ENCODE measurements at places on chromosomes 7 and 10. TPM values are rescaled to one million over a fixed set of nuclear protein-coding genes. Genes with fewer than 3 reads are reported as not detected.

- no peak overlapping the region for H3K27ac ChIP-seq
- peaks cover 38% of the 10 kb centered on the region for H3K27me3 ChIP-seq
- H3K4me1 ChIP-seq: no peaks in the 10 kb centered on the region
- no peak for DNase-seq
- peaks cover 2% of the 10 kb centered on the region for H3K36me3 ChIP-seq
- H3K4me3 ChIP-seq: no peak overlapping the region
Measured at GRCh38 chr7:45295222-45295621, 137.6 kb downstream of the RAMP3 start.

DNA sequence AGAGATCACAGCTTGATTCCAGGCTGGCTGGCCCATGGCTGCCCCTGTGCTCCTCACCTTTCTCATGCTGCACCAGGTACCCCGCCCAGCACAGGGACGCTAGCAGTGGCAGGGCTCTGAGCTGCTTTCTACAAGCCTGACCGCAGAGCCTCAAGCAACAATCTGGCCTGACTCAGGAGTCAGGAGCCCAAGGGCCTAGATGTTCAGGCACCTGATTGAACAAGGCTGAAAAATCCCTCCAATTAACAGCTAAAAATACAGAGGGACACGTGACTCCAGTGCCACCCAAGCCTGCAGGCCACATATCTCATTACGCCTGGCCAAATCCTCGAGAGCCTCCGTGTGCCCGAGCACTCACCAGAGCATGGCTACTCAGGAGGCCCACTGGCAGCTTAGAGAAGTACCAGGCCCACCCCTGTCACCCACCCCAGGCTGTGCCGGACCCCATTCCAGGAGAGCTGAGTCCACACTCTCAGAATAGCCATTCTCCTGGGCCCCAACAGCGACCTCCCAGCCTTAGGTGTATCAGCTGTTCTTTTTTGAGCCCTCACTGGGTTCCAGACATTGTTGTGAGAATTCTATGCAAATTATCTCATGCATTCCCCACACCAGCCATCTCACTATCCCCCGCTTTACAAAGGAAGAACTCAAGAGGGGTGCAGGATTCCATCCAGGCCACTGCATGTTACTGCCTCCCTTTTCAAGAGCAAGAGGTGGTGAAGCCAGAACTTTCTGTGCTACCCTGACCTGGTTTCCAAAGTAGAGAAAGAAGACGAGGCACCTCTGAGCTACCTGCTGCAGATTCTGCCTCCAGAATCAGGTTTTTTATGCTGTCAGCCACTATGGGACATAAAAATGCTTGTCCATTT, 98.3 kb downstream of the COL13A1 start:
- no peaks in the 10 kb centered on the region for H3K4me1 ChIP-seq
- no peak for DNase-seq
- H3K27ac ChIP-seq: no peak overlapping the region
- H3K27me3 ChIP-seq: no peaks in the 10 kb centered on the region

DNA sequence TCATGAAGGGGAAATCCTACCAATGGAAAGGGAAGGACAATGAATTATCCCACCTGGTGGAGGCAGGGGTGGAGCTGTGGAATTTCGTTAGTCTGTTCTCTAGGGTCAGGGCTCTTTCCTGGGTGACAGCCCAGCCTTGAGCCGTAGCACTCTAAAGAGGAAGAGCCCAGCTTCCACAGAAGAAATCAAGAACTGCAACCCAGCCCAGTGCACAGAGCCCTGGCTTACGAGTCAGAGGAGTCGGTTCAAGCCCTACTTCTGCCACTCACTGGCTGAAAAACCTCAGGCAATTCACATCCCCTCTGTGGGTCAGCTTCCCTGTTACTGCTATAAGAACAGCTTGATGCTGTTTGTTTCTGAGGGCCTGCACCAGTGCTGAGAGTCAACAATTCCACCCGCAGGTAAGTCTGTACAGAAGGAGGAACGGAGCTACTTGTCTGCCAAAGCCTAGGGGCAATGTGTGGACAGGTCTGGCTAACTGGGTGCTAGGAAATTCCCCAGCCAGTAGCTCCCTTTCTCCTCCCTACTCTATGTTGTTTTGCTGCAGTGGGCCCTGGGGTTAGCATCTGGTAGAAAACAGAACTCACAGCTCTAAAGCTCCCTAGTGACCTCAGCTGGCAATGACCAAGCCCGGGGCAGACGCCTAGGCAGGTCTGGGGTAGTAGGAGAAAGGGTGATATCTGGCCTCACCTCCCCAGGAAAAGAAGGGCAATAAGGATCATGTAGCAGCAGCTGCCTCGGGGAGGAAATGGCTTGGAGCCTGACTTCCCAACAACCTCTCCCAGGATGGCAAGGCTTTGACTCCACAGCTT, 3.3 kb downstream of the AVPI1 start:
- H3K27me3 ChIP-seq: no peaks in the 10 kb centered on the region
- no peaks in the 10 kb centered on the region for H3K36me3 ChIP-seq
- H3K4me3 ChIP-seq: no peak overlapping the region

DNA sequence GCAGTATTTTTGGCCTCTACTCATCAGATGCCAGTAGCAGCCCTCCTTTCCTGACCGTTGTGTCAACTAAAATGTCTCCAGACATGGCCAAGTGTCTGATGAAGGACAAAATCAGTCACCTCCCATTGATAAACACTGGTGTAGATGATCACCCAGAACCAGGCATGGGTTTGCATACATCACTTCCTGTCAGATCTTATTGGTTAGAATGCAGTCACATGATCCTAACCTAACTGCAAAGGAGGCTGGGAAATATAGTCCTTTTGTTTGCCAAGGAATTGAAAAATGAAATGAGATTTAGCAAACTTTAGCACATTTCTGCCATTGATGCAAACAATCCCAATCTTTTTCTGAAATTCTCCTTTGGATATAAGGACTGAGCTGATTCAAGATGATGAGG, 141.4 kb downstream of the BUB3 start:
- no peak overlapping the region for H3K27ac ChIP-seq
- no peak overlapping the region for H3K4me3 ChIP-seq
- H3K36me3 ChIP-seq: no peaks in the 10 kb centered on the region
- no peak for DNase-seq
- no peaks in the 10 kb centered on the region for H3K27me3 ChIP-seq

DNA sequence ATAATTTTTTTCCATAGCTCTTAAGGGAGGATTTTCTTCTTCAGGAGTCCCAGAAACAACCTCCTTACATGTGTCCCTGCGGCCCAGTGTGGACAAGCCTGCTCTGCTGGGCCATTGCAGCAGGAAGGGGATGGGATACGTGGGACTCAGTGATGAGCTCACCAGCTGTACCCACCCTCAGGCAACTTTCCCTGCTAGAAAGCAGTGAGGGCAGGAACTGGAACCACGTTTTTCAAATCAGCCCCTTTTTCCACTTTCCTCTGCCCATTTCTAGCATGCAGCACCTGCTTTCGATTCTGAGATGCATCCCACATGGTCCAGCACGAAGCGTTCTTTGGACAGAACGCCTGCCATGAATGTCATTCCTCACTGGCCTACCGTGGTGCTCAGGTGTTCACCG, 232.7 kb downstream of the KLF6 start:
- H3K36me3 ChIP-seq: no peaks in the 10 kb centered on the region
- H3K27ac ChIP-seq: no peak overlapping the region
- H3K4me1 ChIP-seq: peaks cover 13% of the 10 kb centered on the region
- H3K4me3 ChIP-seq: no peak overlapping the region
- peaks cover 33% of the 10 kb centered on the region for H3K27me3 ChIP-seq

DNA sequence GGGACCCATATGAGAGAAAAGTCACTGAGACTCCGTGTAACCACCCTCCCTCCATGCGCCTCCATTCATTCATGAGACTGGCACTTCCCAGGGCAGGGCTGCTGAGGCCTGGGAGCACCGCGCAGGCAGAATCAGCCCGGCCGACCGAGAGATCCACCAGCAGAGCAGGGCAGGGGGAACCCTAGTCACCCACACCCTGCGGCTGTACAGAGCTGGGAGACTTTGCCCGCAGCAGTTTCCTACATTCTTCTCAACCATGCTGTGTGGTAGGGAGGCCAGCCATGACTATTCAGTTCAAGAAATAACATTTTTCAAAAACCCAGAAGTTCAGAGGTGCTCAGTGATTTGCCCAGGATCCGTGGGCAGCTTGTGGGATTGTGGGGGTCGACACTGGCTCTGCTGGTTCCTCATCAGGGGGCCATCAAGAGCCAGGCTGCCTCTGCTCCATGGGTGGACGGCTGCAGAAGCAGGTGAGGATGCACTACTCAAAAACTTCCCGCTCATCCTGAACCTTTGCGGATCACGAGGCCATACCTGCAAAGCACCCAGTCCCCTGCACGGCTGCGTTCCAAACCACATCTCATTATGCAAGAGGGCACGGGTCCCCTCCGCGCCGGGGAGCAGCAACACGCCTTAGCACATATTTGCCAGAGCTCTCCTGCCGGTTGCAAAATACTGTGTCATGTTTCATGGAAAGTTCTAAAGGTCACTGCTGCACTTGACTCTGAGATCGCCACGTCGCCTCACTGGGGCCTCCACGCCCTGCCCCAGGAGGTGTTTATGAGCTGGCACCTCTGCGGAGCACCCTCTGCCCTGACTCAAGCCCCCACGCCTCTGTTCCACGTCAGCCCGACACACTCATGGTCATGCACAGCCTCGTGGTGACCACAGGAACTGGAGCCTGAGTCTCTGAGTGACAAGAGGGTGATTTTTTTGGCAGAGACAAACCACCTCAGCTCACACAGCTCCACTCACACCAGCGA, 132.0 kb downstream of the PRKAG2 start:
- DNase-seq: peak; percentile 76
- no peaks in the 10 kb centered on the region for H3K27me3 ChIP-seq
- peak overlapping the region; percentile 91 for H3K27ac ChIP-seq
- H3K36me3 ChIP-seq: no peaks in the 10 kb centered on the region
- H3K4me3 ChIP-seq: peak overlapping the region; percentile 77

DNA sequence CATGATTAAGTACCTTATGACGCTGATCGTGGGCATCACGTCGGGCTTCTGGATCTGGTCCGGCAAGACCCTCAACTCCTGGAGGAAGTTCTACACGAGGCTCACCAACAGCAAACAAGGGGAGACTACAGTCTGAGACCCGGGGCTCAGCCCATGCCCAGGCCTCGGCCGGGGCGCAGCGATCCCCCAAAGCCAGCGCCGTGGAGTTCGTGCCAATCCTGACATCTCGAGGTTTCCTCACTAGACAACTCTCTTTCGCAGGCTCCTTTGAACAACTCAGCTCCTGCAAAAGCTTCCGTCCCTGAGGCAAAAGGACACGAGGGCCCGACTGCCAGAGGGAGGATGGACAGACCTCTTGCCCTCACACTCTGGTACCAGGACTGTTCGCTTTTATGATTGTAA, 2.5 kb downstream of the FZD1 start:
- no peak overlapping the region for H3K27ac ChIP-seq
- no peak for DNase-seq
- H3K36me3 ChIP-seq: no peaks in the 10 kb centered on the region

- peaks cover 40% of the 10 kb centered on the region for H3K4me1 ChIP-seq
- H3K4me3 ChIP-seq: peak overlapping the region; percentile 64
- peak; percentile 74 for DNase-seq
- H3K27me3 ChIP-seq: no peaks in the 10 kb centered on the region
- H3K27ac ChIP-seq: peak overlapping the region; percentile 91
Measured at GRCh38 chr10:13787015-13787421, 200.3 kb downstream of the PRPF18 start.

- H3K27ac ChIP-seq: no peak overlapping the region
- H3K36me3 ChIP-seq: no peaks in the 10 kb centered on the region
- H3K4me3 ChIP-seq: no peak overlapping the region
- H3K4me1 ChIP-seq: peaks cover 18% of the 10 kb centered on the region
- peaks cover 30% of the 10 kb centered on the region for H3K27me3 ChIP-seq
Measured at GRCh38 chr10:63666836-63667383, 145.7 kb downstream of the REEP3 start.

GRCh38 chr7:29350351-29350750, 155.8 kb downstream of the CHN2 start:
- no peaks in the 10 kb centered on the region for H3K27me3 ChIP-seq
- H3K27ac ChIP-seq: no peak overlapping the region
- no peak for DNase-seq
- no peaks in the 10 kb centered on the region for H3K36me3 ChIP-seq

GRCh38 chr10:92929896-92930295, 81.6 kb downstream of the EXOC6 start:
- peaks cover 2% of the 10 kb centered on the region for H3K36me3 ChIP-seq
- H3K27me3 ChIP-seq: no peaks in the 10 kb centered on the region
- no peak for DNase-seq

- no peak for DNase-seq
- peak overlapping the region; percentile 30 for H3K4me3 ChIP-seq
- peaks cover 57% of the 10 kb centered on the region for H3K4me1 ChIP-seq
- no peak overlapping the region for H3K27ac ChIP-seq
- no peaks in the 10 kb centered on the region for H3K27me3 ChIP-seq
Measured at GRCh38 chr10:74500816-74501215, 325.6 kb upstream of the KAT6B start.

DNA sequence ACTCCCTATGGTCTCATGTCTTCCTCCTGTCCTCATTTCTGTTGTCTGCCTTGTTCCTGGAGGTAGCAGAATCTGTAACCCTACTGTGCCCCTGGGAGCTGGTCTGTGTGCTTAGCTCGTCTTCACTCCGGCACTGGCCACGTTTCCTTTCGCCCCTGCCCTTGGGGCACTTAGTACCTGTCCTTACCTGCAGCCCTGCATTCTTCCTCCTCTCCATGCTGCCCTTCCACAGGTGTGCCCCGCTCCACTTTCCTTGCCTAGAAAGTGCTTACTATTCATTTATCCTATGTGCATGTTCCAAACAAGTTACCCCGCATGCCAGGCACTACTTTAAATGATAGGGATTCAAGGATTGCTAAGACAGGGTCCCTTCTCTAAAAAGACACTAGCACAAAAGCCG, 199.9 kb upstream of the ZMIZ1 start:
- H3K36me3 ChIP-seq: no peaks in the 10 kb centered on the region
- H3K27me3 ChIP-seq: no peaks in the 10 kb centered on the region
- no peak overlapping the region for H3K27ac ChIP-seq
- no peak for DNase-seq
- H3K4me3 ChIP-seq: no peak overlapping the region
- H3K4me1 ChIP-seq: no peaks in the 10 kb centered on the region

DNA sequence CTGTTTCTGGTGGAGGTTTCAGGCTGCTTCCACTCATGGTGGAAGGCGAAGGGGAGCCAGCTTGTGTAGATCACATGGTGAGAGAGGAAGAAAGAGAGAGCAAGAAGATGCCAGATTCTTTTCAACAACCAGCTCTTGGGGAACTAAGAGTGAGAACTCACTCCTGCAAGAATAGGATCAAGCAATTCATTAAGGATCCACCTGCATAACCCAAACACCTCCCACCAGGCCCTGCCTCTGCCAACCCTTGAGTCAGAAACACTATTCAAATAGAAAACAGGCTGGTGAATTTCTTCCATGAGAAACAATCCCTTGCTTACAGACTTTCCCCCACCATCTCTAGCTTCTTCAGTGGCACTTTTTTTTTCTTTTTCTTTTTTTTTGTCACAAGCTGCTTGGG, 317.2 kb downstream of the GPR158 start:
- no peaks in the 10 kb centered on the region for H3K4me1 ChIP-seq
- no peak overlapping the region for H3K27ac ChIP-seq
- no peak overlapping the region for H3K4me3 ChIP-seq
- DNase-seq: no peak

- H3K4me3 ChIP-seq: no peak overlapping the region
- no peaks in the 10 kb centered on the region for H3K4me1 ChIP-seq
- no peaks in the 10 kb centered on the region for H3K36me3 ChIP-seq
- no peak overlapping the region for H3K27ac ChIP-seq
Measured at GRCh38 chr10:111335826-111336225, 259.0 kb downstream of the ADRA2A start.

Gene MRPS16
- total RNA-seq: 129 TPM

Gene FANK1
- total RNA-seq: not detected

Gene LRRC17
- total RNA-seq: not detected

All from activated T-cell treated with anti-CD3 and anti-CD28 coated beads, Interleukin-2, amount 50 U/mL, for 72 hours (primary cell).